Hippocampal formation (tissue), 2 donors: ENCODE measurements at places on chromosomes 4 and X.
A peak's percentile ranks its signal among the peaks of the same experiment; 100 is the strongest.

GRCh38 chrX:153538424-153538823, 21.0 kb downstream of the ATP2B3 start:
- DNase-seq: no peak

- no peak for DNase-seq
Observed at GRCh38 chr4:8439914-8440491, 520 bp downstream of the ACOX3 start.

- DNase-seq: no peak
Observed at GRCh38 chrX:28312259-28312658, 275.0 kb upstream of the IL1RAPL1 start.

DNA sequence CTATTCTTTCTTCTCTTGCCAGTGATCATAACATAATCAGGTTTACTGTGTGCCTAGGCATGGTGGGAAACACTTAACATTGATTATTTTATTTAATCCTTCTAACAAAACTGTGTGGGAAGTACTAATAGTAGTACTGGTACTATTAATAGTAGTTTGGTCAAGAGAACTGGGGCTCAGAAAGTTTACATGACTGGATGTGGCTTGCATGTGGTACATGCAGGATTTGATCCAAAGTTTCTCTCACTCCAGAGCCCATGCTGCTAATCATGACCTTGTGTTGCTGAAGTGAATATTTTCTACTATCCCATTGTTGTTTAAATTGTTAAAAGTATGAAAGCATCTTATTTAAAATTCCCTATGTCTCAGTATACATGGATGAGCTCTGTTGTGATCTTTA, 78.4 kb downstream of the TMEM164 start:
- DNase-seq: no peak

- DNase-seq: no peak
Observed at GRCh38 chr4:157443537-157443936, 223.0 kb downstream of the GRIA2 start.

- DNase-seq: no peak
Observed at GRCh38 chr4:79253924-79254323, 71.9 kb downstream of the NAA11 start.

GRCh38 chrX:21683941-21684340, 25.8 kb upstream of the KLHL34 start:
- DNase-seq: no peak

- DNase-seq: peak; percentile 50
Observed at GRCh38 chrX:153934762-153935325, at the start of gene NAA10. TSS of gene NAA10 (minus strand) at chrX:153935037. CDS start at chrX:153934904, 133 bp downstream.

DNA sequence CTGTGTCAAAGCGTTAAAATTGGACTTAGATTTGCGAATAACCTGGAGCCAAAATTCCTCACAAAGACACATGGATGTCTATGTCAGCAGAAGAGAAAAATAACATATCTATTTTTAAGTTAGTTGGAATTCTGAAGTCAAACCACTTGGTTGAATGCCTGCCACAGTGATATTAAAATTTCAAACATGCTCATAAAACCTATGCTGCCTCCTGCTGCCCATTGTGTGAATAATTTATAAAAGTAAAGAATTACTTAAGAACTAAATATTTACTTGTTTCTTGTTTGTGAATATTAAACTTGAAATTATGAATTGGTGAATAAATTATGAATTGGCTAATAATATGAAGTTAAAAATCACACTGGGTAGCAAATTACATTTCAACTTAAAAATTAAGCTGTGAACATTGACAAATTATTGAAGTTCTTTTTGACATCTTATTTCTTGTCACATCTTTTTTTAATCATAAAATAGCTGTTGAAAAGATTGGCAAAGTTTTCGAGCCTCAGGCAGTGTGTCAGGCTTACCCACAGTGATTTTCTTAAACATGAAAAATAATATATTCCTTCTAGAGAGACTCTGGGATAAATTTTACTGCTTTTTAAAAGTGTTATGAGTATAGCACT, 35.4 kb downstream of the FABP2 start:
- DNase-seq: no peak

GRCh38 chr4:131526686-131527085, 1622.4 kb upstream of the PCDH10 start:
- no peak for DNase-seq

GRCh38 chrX:119477812-119478232, 9.6 kb downstream of the SLC25A5 start:
- no peak for DNase-seq

GRCh38 chr4:78613522-78614321, 62.2 kb downstream of the ANXA3 start:
- no peak for DNase-seq

- DNase-seq: no peak
Observed at GRCh38 chr4:80841587-80842281, 188.8 kb upstream of the BMP3 start.

- no peak for DNase-seq
Observed at GRCh38 chr4:39855909-39856512, 121.7 kb downstream of the PDS5A start.

DNA sequence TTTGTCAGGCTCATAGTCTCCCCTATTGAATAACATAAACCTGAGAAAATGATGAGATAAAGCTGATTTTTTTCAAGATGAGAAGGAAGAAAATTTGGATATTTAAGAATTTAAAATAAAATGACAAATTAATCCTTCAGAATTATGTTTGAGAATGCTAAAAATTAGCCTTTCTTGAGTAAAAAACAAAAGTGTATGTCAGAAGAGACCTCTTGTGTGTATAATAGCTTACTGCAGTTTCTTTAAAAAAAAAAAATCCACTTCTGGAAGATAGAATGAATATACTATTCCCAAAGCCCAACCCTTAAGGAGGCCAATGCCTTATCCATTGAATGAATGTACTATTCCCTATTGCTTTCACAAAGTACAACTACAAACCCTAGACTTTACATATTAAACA, 281.8 kb downstream of the RAPGEF2 start:
- DNase-seq: no peak

DNA sequence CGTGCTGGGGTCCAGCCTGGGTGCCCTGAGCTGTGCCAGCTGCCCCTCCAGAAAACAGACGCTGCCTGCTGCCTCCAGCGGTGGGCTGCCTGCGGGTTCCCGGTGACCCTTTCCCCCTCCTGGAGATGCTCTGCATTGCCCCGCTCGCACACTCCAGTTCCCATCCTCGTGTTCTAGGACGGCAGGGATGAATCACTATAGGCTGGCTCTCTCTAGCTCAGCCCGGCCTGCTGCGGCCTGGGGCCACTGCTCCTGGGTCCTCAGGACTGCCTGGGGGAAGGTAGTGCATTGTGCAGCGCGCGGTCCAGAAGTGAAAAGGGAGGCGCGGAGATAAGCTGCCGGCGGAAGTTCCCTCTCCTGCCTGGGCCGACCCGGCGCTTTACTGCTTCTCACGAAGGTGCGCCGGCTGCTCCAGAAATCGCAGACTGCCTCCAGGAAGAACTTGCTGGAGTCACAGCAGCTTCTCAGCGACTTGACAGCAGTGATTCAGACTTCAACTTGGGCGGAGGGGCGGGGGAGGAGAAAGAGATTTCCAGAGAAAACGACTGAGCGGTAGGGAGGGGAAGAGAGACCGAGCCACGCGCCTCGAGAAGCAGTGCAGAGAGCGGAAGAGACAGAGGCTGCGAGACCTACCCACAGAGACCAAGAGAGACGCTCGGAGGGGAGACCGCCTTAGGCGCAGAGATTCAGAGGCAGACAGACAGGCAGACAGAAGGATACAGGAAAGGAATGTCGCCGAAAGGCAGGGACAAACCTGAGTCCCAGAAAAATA, 6.7 kb upstream of the MSX1 start:
- DNase-seq: no peak

- no peak for DNase-seq
Observed at GRCh38 chrX:8730812-8731558, 952 bp downstream of the ANOS1 start.

DNA sequence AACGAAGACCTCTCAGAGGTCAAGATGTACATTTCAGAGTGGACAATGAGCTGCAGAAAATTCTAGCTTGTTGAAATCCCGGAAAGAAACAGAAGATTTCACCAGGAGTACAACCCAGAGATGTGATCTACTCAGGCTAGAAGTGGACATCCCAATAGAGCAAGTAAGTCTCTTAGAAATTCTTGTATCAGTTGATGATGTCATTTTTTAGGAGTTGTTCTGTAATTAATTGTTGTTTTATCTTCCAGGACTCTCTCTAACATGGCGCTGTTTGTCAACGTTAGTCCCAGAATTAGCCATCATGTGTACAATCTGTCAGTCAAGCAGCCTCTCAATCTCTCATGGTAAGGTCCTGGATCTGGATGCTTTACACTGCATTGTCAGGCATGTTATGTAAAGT, 174.4 kb downstream of the GRIA3 start:
- DNase-seq: no peak

- DNase-seq: no peak
Observed at GRCh38 chr4:81673961-81674360, 202.3 kb upstream of the RASGEF1B start.

GRCh38 chr4:1715002-1715758, 3.1 kb upstream of the SLBP start:
- no peak for DNase-seq

GRCh38 chr4:170691168-170691567, 601.4 kb upstream of the AADAT start:
- DNase-seq: no peak

GRCh38 chrX:45669715-45670340, 469.2 kb upstream of the DIPK2B start:
- DNase-seq: no peak

- no peak for DNase-seq
Observed at GRCh38 chr4:21554066-21554465, 394.5 kb downstream of the KCNIP4 start.

- no peak for DNase-seq
Observed at GRCh38 chr4:2390784-2391421, 27.5 kb downstream of the ZFYVE28 start.

GRCh38 chr4:158219623-158220022, 9.3 kb downstream of the TMEM144 start:
- no peak for DNase-seq

GRCh38 chrX:24928114-24928513, 87.7 kb downstream of the ARX start:
- DNase-seq: no peak

DNA sequence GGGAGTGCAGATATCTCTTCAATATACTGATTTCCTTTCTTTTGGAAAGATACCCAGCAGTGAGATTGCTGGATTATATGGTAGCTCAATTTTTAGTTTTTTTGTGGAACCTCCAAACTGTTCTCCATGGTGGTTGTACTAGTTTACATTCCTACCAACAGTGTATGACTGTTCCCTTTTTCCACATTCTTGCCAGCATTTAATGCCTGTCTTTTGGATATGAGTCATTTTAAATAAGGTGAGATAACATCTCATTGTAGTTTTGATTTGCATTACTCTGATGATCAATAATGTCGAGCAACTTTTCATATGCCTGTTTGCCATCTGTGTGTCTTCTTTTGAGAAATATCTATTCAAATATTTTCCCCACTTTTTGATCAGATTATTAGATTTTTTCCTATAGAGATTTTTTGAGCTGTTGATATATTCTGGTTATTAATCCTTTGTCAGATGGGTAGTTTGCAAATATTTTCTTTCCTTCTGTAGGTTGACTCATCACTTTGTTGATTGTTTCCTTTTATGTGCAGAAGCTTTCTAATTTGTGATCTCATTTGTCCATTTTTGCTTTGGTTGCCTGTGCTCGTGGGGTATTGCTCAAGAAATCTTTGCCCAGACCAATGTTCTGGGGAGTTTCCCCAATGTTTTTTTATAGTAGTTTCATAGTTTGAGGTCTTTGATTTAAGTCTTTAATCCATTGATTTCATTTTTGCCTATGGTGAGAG, 552.7 kb downstream of the ZNF674 start:
- DNase-seq: no peak

DNA sequence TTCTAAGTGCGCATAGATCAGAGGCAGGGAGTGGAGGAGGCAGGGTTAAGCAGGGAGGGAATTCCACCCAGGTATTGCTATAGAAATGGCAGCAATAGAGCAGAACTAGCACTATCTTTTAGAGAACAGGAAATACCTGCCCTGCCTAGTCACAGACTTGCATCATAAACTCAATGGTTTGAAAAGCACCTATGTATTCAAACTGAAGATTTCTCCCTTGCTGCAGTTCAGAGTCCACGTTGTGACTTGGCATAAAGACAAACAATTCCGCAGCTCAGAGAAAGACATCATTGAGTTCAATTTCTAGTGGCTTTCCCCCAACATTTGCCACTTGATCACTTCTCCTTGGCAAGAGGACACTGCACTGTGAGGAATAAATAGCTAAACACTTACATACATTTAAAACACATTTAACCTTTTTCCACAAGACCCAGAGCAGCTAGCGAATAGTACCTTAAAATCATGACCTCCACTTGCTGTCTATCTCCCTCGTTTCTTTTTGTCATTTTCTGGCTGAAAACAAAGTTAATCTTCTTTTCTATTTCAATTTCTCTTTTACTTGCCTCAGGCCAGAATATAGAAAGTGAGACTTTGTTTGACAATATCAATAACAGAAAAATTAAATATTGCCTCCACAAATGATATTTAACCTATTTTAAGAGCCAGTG, 42.4 kb downstream of the SLC7A11 start:
- no peak for DNase-seq

DNA sequence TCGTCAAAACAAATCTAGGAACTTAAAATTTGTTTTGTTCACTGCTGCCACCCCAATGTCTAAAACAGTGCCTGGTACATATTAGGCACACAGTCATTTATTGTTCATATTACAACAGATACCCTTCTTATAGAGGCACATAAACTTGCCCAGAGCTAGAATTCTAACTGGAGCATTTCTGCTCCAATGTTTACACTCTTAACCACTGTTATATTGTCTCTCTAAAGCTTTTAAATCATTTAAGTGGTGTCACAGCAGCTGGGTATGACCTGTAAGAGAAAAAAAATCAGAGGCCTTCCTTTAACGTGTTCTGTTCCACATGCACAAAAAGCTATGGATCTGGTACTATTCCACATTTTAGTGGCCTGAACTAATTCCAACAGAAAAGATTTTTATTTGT, 3.0 kb downstream of the UBE2D3 start:
- no peak for DNase-seq

GRCh38 chr4:88985088-88985773, 71.8 kb downstream of the FAM13A start:
- no peak for DNase-seq

DNA sequence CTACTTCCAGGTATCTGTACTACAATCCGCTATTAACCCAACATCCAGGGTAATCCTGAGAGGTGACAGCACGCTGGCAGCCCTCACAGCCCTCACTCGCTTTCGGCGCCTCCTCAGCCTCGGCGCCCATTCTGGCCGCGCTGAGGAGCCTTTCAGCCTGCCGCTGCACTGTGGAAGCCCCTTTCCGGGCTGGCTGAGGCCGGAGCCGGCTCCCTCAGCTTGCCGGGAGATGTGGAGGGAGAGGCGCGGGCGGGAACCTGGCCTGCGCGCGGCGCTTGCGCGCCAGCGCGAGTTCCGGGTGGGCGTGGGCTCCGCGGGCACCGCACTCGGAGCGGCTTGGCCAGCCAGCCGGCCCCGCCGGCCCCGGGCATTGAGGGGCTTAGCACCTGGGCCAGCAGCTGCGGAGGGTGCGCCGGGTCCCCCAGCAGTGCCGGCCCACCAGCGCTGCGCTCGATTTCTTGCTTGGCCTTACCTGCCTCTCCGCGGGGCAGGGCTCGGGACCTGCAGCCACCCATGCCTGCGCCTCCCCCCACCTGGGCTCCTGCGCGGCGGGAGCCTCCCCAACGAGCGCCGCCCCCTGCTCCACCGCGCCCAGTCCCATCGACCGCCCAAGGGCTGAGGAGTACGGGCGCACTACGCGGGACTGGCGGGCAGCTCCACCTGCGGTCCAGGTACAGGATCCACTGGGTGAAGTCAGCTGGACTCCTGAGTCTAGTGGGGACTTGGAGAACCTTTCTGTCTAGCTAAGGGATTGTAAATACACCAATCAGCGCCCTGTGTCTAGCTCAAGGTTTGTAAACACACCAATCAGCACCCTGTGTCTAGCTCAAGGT, 87.3 kb downstream of the PRSS12 start:
- no peak for DNase-seq
